Smooth muscle cell of trachea (primary cell): ENCODE measurements at places on chromosomes 16 and 17. TPM values are rescaled to one million over a fixed set of nuclear protein-coding genes. Genes with fewer than 3 reads are reported as not detected.

Gene DERL2
- 19.0 and 27.3 TPM in 2 replicates for total RNA-seq

Gene NACA2
- total RNA-seq, result not detected in 2 replicates

Gene MAP2K6
- total RNA-seq, result 5.7 and 8.1 TPM in 2 replicates

Gene TSNAXIP1
- total RNA-seq, result 0.73 and 1.3 TPM in 2 replicates

Gene CDK10
- 39.6 and 39.9 TPM in 2 replicates for total RNA-seq

Gene MSI2
- 13.7 and 25.3 TPM in 2 replicates for total RNA-seq

Gene SLFN14
- total RNA-seq, result not detected in 2 replicates

Gene FBXL20
- 11.4 and 13.5 TPM in 2 replicates for total RNA-seq

Gene SYT17
- total RNA-seq, result 0.29 and 0.66 TPM in 2 replicates

Gene WNT9B
- total RNA-seq, result 0.44 TPM in 1 of 2 replicates, not detected in the other

Gene GID4
- 7.1 and 12.6 TPM in 2 replicates for total RNA-seq

Gene OSGIN1
- total RNA-seq, result 3.8 and 10.3 TPM in 2 replicates

Gene MARVELD3
- not detected in 2 replicates for total RNA-seq

Gene ARSG
- 2.2 and 4.1 TPM in 2 replicates for total RNA-seq

Gene PRSS27
- total RNA-seq, result 0.58 and 1.3 TPM in 2 replicates

Gene SCARF1
- total RNA-seq, result 0.73 and 0.83 TPM in 2 replicates

Gene TOP2A
- total RNA-seq, result 6.5 and 149 TPM in 2 replicates

Gene CLEC10A
- not detected in 2 replicates for total RNA-seq

Gene CCL4
- total RNA-seq, result not detected in 2 replicates

Gene TMIGD1
- not detected in 2 replicates for total RNA-seq

Gene IL21R
- 0.83 and 2.2 TPM in 2 replicates for total RNA-seq

Gene TNS4
- under 0.01 TPM in 1 of 2 replicates, not detected in the other for total RNA-seq

Gene TP53TG3F
- not detected in 2 replicates for total RNA-seq

Gene WNK4
- 0.29 and 0.33 TPM in 2 replicates for total RNA-seq

Gene AARSD1
- total RNA-seq, result 25.5 and 28.1 TPM in 2 replicates

Gene TNFRSF12A
- 91.0 and 208 TPM in 2 replicates for total RNA-seq

Gene C16orf96
- 0.17 TPM in 1 of 2 replicates, not detected in the other for total RNA-seq

Gene CD2BP2
- total RNA-seq, result 39.0 and 42.6 TPM in 2 replicates

Gene HOXB8
- total RNA-seq, result not detected in 2 replicates

Gene SGCA
- total RNA-seq, result 0.73 and 3.3 TPM in 2 replicates
